ENCODE measurements at places on chromosomes 6 and 20.

GRCh38 chr6:37277001-37277409 is 19.1 kb upstream of the TMEM217 start:
- no peak for DNase-seq

- DNase-seq = no peak
These were observed 63.6 kb downstream of the DZANK1 start for GRCh38 chr20:18403269-18403668.

- no peak for DNase-seq
These were observed 105.6 kb downstream of the AIG1 start for GRCh38 chr6:143166247-143166695.

DNA sequence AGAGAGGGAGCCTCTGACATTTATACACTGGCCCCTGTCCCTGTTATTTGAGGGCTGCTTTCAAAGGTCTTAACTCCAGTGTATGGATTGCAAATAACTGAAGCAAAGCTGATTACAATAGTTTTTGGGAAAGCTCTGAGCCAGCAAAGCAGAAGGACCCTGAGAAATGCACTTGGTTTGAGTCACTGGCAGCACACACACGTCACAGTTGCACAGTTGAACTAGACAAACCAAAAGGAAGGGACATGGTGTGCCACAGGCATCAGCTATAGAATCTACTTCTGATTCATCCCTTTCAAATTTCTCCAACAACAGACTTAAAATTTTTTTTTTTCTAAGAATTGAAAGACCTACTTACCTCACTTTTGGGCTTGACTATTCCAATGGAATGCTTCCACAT is 56.4 kb downstream of the SNRNP48 start:
- DNase-seq = no peak

DNA sequence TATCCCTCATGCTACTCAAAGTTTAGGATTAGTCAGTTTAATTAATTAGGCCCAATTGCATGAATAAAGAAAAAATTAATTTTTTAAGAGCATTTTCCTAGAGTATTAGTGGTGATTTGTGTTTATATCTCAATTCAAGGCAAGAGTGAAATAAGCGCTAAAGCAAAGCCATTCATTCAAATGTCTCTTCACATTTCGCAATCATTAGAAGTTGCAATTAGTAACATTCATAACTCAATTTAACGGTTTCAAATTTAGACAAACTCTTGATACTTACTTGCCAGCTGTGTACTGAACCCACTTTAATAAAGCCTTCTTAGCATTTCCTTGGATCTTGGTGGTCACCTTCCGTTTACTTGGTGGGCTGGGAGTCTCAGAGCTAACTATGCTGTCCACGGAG is 127.2 kb downstream of the SYNE1 start:
- DNase-seq = no peak

GRCh38 chr6:37801605-37801940 is 18.0 kb upstream of the ZFAND3 start:
- DNase-seq = no peak

DNA sequence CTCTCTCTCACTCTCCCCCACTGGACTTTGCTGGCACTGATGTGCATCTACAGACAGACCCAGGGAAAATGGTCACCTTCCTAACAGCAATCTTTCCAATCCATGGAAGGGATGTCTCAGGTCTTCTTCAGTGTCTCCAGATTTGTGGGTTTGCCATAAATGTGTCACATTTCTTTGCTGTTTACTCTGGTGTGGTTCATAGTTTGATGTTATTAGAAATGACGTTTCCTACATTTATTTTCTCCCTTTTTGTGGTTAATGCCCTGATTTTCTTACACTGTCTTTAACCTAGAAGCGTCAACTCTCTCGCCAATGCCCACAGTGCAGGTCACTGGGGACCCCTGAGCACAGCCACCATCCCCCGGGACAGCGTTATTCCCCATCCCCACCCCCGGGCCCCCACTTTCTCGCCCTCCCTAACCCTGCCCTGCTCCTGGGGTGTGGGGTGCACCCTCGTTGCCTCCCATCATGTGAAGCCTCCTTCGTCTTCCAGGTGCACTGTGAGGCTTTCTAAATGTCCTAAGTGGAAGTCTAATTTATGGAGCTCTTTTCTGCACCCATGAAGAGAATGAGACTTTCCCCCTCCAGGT is 86.5 kb downstream of the YTHDF1 start:
- DNase-seq = no peak

- no peak for DNase-seq
These were observed 46.6 kb downstream of the AGPAT4 start for GRCh38 chr6:161227004-161227960.

GRCh38 chr6:23927935-23928334 is 198.1 kb upstream of the NRSN1 start:
- DNase-seq = no peak

DNA sequence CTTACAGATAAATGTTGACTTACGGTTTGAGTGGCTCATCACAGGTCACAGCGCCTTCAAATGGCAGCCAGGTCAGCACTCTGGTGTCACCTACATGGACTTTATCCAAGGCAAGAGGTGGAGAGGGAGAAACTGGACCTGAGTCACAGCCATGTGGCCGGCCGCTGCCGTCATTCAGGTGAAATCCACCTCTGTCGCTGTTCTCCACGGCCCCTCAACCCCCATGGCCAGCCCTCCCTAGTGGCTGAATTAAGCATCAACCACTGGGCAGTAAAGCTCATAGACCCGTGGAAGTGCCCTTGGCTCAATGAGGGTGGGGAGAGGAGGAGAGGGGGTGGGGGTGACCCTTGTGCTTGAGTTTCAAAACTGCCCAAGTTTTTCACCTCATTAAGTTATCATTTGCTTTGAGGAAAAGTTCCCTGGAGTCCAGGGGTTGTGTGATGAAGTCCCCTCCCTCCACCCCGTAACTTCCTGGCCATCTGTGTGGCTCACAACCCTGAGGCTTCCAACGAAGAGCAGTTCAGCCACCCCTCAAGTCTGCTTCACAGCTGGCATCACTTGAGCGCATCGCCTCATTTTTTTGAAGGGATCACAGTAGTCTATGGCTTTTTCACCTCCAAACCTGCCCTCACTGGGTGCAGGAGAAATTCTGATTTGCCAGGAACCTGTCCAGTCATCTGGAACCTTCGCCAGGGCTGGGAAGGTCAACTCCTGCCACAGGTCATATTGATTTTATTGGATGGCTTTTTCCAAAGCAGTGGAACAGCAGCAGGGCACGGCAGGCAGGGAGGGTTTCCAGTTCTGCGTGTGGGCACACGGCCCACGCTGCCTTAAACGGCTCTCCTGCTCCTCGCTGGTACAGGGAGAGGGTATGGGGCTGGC is 43.5 kb upstream of the APCDD1L start:
- peak; percentile 60 for DNase-seq

Measured in iPS-NIHi11 (cell line).